ENCODE measurements at places on chromosomes 5 and 9. TPM values are rescaled to one million over a fixed set of nuclear protein-coding genes. Genes with fewer than 3 reads are reported as not detected.

UBQLN1 gene
- 133 TPM for total RNA-seq

- DNase-seq, result no peak
Measured at GRCh38 chr9:111180811-111181210, 142.5 kb upstream of the LPAR1 start.

GRCh38 chr9:130660683-130661450 lies 3.5 kb upstream of the PRDM12 start:
- DNase-seq, result no peak

DNA sequence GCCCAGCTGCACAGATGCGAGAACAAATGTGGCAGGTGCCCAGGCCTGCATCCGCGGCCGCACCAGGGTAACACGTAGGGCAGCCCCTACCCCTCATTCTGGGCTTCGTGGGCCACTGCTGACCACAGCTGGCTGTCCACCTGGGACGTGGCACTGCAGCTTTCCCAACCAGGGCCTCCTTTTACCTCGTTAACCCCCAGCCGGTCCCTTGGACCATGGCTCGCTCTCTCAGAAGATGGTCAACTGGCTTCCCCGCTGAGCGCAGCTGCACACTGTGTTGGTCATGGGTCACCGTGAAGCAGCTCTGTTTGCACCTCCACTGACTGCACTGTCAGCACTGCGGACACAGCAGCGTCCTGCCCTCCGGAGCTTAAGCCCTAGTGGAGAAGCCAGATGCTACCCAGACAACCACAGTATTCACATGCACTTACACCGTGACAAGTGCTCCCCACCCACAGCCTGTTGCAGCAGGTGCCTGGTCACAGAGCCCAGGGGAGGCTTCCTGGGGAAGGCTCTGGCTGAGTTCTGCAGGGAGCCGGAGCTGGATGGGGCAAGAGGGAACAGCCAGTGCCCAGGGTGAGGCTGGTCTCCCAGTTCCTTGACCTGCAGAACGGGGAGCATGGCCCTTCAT lies 10.5 kb upstream of the PLEKHG4B start:
- DNase-seq, result no peak

DNA sequence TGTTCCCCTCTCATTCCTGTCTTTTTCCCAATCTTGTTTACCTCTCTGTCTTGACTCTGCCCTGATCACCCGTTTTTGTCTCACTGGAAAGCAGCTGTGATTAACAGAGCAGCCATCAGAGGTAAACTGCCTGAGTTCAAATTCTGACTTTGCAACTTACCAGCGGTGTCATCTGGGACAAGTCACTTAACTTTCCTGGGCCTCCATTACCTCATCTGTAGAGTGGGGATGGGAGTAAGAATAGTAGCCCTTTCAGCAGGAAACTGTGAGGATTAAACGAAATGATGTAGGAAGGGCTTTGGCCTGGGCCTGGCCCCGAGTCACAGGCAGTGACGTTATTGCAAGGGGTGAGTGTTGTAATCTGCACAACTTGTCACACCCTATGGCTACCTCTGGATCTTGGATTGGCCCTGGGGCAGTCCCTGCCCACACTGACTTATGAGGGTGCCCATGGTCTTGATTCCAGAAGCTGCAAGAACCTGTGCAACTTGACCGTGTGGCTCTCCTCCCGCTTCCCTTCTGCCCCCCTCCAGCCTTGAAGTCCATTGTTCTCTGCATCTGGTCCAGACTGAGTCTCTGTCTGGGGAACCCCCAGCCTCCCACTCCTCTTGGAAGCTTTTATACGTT lies 657 bp upstream of the PCDH12 start:
- DNase-seq, result peak; percentile 36

Data from HT1080 (cell line).